ENCODE measurements at places on chromosomes 2 and 18. TPM values are rescaled to one million over a fixed set of nuclear protein-coding genes. Genes with fewer than 3 reads are reported as not detected.

Gene MAPK4
- total RNA-seq = not detected

Gene SPP2
- total RNA-seq = not detected

Gene ELOA2
- not detected for total RNA-seq

Gene TTC31
- 16.0 TPM for total RNA-seq

Gene ATP6V1C2
- total RNA-seq = 0.05 TPM

Gene CXCR2
- total RNA-seq = not detected

Gene PLCL1
- total RNA-seq = under 0.01 TPM

Gene RFX8
- total RNA-seq = not detected

Gene CAPG
- total RNA-seq = 295 TPM

Gene VIT
- 0.52 TPM for total RNA-seq

Gene ACMSD
- 3.3 TPM for total RNA-seq

Gene LRRTM1
- not detected for total RNA-seq

DNA sequence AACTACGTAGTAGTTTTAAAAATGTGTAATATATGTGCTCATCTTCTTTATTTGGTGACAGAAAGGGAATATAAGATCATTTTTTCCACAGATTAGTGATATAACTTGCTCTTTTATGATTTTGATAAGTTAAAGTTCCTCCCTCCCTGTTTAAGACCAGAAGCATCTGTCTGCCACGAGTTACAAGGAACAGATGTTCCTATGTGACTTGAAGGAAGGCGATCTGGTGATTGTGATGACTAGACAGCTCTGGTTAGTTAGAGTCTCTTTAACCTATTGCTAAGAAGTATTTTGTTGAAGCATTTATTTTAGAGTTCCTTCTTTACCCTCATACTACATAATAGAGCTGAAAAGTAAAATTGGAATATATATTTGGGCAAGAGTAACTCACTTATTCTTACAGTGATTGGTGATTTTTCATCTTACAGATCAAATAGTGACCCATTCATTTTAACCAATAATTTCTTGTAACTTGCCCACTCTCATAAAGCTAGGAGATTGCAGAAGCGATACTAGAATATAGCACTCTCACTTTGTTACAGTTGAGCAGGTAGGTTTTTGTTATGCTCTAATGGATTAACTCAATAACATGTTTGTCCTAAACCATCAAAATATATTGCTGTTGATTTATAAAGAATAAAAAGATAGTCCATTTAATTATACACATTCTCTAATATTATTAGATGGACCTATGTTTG is 218.7 kb downstream of the SLC4A10 start:
- DNase-seq = no peak

- no peak for DNase-seq
These were observed 111.8 kb upstream of the SP3 start for GRCh38 chr2:174076975-174077374.

DNA sequence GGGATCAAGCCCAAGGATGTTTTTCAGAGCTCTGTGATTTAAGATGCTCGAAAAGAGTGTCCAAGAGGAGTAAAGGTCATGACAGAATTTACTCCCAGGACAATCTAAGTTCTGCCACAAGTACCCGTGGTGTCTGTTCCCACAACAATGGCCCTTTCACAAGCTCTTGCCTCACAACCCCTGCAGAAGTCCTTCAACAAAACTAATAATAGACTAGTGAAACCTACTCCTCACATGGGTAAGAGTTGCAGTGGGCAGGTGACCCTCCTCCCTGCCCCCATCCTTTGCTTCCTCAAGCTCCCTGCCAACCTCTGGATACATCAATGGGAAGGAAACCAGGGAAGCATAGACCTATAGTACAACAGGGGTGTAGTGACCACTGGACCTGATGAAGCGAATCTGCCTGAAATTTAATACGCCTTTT is 34.9 kb downstream of the PTCD3 start:
- no peak for DNase-seq

- DNase-seq = no peak
These were observed 373.1 kb upstream of the FANCL start for GRCh38 chr2:58614219-58614618.

GRCh38 chr2:65370387-65371073 is 61.9 kb downstream of the SPRED2 start:
- DNase-seq = no peak

DNA sequence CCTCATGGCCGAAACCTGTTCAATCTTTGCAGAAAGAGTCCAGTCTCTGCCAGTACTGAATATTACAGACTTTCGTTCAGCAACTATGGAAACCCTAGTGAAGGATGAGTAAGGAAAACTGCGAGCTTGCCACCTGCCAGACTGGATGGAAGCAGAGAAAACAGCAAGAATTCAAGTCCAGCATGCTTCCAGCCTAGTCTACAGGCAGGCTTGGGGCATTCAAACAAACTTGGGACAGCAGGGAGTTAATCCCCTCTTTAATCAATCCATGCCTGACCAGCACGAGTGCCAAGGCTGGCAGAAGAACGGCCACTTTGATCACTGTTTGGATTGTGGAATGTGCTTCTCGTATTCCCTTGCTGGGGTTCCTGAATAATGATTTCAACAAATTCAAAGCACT is 145.2 kb downstream of the EPHA4 start:
- no peak for DNase-seq

- DNase-seq = no peak
These were observed 58.6 kb upstream of the ZCCHC2 start for GRCh38 chr18:62464266-62464665.

GRCh38 chr2:137870682-137871081 is 93.6 kb upstream of the HNMT start:
- DNase-seq = peak; percentile 42

DNA sequence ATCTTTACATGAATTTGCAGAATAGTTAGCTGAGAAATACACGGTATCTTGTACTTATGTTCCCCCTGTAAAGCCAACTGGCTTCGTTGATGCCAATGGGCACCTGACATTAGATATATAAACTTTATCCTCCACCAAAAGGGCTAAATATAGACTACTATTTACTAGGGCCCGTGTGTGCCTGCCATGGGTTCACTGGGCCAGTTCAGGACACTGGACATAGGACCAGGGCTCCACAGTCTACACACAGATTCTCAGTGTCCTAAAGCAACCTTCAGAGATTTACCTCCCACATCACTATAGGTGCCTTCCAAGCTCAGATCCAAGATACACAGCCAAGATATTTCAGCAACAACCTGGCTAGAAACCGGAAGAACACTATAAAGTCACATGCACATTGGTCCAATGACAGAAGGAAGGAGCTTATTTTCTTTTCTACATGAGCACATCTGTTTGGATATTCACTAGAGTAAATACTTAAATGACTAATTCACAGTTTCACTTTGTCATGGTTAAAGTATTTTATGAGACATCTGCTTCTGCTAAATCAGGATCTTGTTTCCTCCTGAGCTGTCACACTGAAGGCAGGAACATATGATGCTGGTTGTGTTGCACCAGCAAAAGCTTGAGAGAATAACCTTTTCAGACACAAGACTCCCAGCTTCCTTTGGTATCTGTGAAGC is 95.1 kb downstream of the MYO5B start:
- peak; percentile 96 for DNase-seq

DNA sequence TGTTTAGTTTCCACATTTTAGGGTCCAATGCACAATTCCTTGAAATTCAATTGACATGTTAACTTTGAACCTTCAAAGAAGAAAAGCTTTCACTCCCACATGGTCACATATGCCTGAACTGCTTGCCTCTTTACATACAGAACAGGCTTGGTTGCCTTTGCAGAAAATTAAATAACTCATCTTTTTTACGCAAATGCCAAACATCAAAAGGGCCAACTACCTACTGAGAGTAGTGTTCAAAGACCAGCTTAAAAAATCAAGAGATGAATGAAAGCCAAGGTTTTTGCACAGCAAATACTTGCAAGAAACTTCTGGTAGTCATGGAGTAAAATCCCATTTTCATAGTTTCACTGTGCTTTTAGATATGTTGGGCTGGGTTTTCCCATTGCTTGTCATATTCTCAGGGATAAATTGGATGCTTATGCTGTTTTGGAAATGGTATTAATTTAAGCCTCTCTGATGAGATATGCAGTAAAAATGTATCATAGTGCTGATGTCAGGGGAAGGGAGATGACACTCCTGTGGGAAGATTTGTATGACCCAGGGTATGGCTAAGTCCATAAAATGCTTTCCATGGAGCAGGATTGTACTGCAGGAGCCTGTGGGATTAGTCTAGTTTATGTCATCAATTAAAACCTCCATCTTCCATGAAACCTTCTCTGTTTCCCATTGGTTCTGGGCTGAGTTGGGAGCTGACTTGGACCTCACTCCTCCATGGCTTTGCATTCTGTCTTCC is 60.6 kb upstream of the DARS1 start:
- no peak for DNase-seq

DNA sequence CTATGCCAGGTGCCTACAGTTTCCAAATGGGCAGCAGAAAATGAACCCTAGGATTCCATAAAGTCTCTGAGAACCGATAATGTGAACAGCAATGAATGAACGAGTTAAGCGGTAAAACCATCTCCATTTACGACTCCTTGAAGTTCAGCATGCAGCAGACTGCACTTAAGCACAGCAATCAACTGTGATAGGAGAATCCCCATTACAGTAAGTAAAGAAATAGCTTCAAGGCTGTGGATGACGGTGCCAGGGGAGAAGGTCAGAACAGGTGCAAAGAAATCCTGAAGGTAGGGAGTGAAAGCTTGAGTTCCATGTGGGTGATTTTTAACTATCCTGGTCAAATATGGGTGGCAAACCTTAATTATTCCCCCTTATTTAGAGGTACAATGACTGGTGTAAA is 444.4 kb downstream of the NCKAP5 start:
- no peak for DNase-seq

- DNase-seq = no peak
These were observed 63.0 kb upstream of the GALNT13 start for GRCh38 chr2:153808679-153809078.

- no peak for DNase-seq
These were observed 1992.5 kb upstream of the PIK3C3 start for GRCh38 chr18:39962546-39962945.

- no peak for DNase-seq
These were observed 76.7 kb downstream of the TCF4 start for GRCh38 chr18:55511277-55511676.

DNA sequence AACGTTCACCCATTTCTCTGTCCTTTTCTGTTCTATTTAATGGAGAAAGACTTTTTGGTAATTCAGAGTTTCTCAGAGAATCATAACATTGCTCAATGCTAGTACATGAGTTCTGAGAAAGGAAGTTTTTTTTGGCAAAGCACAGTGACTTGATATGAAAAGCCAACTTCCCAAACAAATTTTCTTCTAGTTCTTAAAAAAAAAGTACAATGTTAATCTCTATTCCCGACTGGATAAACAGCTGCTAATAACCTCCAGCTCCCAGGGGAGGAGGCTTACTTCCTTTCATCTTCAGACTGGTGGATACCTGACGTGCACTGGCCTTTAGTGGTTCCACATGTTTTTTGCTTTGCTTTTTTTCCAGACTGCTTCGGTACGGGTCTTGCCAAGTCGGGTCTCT is 284.6 kb upstream of the CCDC68 start:
- DNase-seq = no peak

GRCh38 chr2:17107151-17107550 is 411.1 kb downstream of the RAD51AP2 start:
- no peak for DNase-seq

GRCh38 chr18:57202881-57203280 is 56.0 kb downstream of the BOD1L2 start:
- no peak for DNase-seq

- DNase-seq = peak; percentile 84
These were observed 3.7 kb downstream of the IL1RL2 start for GRCh38 chr2:102190430-102191107.

DNA sequence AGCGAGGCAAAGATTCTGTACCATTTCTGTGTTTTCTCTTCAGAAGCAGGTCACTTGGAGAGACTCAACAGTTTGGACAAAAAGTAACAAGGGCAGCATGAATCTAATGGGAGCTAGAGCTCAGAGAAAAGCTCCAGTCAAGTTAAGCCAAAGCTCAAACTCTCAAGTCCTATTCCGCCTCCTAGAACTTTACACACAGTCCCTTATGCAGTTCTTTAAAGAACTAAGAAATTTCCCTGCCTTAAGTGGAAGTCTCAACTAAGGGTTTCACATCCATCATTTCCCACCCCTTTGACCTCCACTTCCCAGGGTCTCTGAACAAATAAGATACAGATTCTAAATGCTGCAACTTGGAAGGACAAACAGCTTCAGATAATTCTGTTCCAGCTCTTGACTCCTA is 121.3 kb upstream of the RNU4ATAC start:
- no peak for DNase-seq

- no peak for DNase-seq
These were observed 88.6 kb downstream of the ACVR1C start for GRCh38 chr2:157540102-157540501.

GRCh38 chr18:33152376-33152775 is 288.1 kb downstream of the CCDC178 start:
- peak; percentile 9 for DNase-seq

GRCh38 chr2:148813603-148814065 is 61.4 kb upstream of the KIF5C start:
- DNase-seq = no peak

GRCh38 chr2:226526716-226527115 is 272.9 kb downstream of the IRS1 start:
- no peak for DNase-seq

- no peak for DNase-seq
These were observed 32.8 kb upstream of the PEX13 start for GRCh38 chr2:60984720-60985119.

DNA sequence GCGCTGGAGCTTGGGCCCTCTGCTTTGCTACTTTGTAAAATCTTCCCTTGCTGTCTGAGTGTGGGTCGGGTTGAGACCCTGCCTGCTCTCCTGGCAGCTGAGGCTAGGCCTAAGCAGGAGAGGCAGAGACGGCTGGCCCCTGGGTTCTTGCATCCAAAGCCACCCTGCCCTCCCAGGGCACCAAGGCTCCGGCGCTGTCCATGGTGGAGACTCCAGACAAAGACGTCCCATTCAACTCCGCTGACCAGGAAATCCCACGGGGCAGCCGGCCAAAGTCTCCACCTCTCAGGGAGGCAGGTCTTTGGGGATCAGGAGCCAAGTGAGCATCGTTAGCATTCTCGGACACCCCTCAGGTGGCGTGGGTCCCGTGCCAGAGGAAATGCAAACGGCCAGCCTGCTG is 2.6 kb upstream of the PRLH start:
- peak; percentile 30 for DNase-seq

DNA sequence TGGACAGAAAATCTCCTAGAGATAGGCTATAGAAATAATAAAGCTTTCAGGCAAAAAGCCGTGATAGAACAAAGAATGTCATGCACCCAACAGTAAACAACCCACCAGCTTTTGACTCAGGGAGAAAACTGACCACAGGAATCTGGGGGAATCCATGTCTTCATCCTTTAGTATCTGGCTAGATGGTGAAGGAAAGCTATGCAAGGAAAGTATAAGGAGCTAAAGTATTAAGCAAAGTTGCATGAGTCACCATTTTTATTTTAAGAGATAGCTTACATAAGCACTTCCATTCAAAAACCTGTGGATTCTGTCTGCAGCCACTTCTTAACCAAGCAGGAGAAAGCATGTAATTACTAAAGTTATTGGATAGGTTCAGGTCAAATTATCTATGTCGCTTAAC is 363.8 kb downstream of the LRP1B start:
- peak; percentile 65 for DNase-seq

DNA sequence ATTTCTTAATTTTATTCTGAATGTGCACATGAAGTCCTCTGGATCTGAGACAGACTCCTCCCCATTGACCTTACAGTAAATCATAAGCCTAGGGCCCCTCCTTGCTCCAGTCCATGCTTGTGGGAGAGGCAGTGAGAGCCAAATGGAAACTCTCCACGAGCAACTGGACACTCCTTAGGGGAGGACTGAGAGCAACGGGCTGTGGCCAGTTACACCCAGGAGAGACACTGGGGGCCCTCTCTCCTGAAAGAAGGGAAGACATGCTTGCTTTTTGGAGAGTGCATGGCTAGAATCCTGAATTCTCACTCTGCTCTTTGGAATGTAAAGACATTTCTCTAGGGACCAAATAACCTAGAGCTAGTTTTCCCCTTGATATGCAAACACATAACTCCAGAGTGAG is 49.0 kb upstream of the BIN1 start:
- peak; percentile 59 for DNase-seq
